Effector memory CD4-positive, alpha-beta T cell (primary cell): ENCODE measurements at places on chromosomes 7 and 10.

DNA sequence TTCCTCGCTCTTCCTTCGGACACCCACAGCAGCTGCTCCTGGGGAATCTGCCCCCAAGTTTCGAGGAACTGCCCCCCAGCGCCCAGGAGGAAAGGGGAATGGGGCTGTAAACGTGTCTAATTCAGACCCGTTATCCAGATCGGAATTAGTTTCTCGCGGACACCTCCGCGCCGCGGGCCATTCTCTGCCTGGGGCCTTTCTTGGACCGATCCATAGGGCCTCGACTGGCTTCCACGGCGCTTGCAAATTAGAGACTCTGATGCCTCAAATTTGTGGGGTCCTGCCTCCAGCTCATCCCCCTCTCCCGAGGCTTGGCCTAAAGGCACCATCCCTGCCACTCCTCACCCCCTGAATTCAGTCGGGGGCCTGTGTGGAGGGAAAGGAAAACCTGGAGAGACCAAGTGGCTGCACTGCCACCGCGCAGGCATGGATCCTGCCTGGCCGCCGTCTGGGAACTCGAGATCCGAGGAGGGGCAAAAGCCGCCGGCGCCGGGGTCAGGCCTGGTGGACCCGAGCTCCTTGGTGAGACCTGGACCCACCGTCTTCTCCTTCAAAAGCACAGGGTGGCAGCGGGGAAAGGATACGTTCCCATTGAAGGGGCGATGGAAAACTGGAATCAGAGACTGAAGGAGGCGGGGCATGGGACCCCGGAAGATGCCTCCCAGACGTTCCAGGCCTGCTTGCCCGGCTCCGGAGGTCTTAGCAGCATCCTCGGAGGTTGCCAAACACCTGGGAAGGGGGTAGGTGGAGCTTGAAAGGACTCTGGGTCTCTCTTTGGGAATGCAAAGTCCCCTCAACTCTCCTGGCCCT, 13.7 kb downstream of the LBX1 start:
- peaks cover 79% of the 10 kb centered on the region for H3K27me3 ChIP-seq
- H3K27ac ChIP-seq: no peak overlapping the region
- H3K36me3 ChIP-seq: no peaks in the 10 kb centered on the region
- no peak for DNase-seq
- peaks cover 42% of the 10 kb centered on the region for H3K4me1 ChIP-seq

- no peak overlapping the region for H3K27ac ChIP-seq
- no peaks in the 10 kb centered on the region for H3K36me3 ChIP-seq
- DNase-seq: no peak
- H3K4me1 ChIP-seq: no peaks in the 10 kb centered on the region
Observed at GRCh38 chr10:122204691-122205489, 66.2 kb upstream of the BTBD16 start.

DNA sequence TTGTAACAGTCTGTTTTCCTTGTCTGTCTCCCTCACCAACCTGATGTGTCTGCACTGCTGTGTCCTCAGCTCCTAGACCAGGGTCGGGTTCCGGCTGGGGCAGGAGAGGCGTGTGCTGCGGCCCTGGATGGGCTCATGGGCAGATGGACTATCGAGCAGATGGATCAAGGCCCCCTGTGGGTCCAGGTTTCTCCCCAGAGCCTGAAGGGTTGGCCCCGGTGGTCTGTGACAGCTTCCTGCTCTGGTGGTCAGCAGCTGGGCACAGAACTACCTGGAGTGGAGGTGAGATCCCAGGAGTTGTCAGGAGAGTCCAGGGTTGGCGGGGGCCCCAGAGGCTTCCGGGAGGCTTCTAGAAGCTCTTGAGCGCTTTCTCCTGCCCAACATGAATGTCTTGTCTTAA, 75.1 kb downstream of the GRK5 start:
- peaks cover 34% of the 10 kb centered on the region for H3K4me1 ChIP-seq
- DNase-seq: no peak
- no peaks in the 10 kb centered on the region for H3K36me3 ChIP-seq
- no peak overlapping the region for H3K4me3 ChIP-seq

GRCh38 chr10:76085002-76085816, 653.8 kb downstream of the LRMDA start:
- no peaks in the 10 kb centered on the region for H3K4me1 ChIP-seq
- no peaks in the 10 kb centered on the region for H3K36me3 ChIP-seq
- H3K27ac ChIP-seq: no peak overlapping the region
- no peak for DNase-seq

GRCh38 chr7:16234493-16235146, 186.7 kb downstream of the CRPPA start:
- H3K4me3 ChIP-seq: no peak overlapping the region
- no peaks in the 10 kb centered on the region for H3K27me3 ChIP-seq
- no peak overlapping the region for H3K27ac ChIP-seq
- H3K36me3 ChIP-seq: no peaks in the 10 kb centered on the region
- no peak for DNase-seq
